Posterior cingulate gyrus (tissue), 11 donors: ENCODE measurements at places on chromosomes 11 and 22.

DNA sequence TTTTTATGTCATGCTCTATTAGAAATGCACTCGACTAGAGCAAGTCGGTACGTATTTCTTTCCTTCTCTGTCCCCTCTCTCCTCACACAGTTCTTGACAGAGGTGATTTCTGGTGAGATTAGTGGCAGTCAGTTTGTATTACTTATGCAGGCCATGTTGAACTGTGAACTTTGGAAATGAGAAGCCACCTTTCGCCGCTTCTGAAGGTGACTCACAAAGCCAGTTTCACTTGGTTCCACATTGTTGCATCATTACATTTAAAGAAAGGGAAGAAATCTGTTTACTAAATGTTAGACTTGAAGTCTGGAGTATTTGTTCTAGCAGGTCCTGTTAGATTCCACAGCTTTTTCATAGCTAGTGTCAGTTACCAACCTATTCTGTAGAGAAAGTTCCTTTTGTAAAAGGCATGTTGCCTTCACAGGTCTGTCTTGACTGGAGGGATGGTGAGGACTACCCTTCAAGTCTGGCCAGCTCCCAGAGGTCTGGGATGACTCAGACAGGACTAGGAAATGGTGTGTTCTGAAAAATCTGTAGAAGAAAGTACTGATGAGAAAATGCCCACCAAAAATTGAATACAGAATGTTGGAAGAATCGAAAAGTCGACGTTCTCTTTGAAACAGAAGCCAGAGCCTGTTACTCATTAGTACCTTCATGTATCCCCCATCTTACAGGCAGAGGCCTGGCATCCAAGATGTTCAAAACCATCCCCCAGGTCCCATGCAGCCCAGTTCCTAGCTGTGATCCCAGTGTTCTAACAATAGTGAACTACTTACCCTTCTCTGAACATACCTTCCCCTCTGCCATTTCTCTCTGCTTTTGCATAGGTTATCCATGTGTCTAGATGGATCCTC lies 181.4 kb downstream of the DBX1 start:
- DNase-seq = no peak

- DNase-seq = no peak
Observed at GRCh38 chr11:109343242-109343641, 78.7 kb upstream of the C11orf87 start.

GRCh38 chr11:1959786-1960185 lies 12.7 kb downstream of the MRPL23 start:
- no peak for DNase-seq

- no peak for DNase-seq
Observed at GRCh38 chr11:43315966-43316365, 4.2 kb downstream of the API5 start.

DNA sequence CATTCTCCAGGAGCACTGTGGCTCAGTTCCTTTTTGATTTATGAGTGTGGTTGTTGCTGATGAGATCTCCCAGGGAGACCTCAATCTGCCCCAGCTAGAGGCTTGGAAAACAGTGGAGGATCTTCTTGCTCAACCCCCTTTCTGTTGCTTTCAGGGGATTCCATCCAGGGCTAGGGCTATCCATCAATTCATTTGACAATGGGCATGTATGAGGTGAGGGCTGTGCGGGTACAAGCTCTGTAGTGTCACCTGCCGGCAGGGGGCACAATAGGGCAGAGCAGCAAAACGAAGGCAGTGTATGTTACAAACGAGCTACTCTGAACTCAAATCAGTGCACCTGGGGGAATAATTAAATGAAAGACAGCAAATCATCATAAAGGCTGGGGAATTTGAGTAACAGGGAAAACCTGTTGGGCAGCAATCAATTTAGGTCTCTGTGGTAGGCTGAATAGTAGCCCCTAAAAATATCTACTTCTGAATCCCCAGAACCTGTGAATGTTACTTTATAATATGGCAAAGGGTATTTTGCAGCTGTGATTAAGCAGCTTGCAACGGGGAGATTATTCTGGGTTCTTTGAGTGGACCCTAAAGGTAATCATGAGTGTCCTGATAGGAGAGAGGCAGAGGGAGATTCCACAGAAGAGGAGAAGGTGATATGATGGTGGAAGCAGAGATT lies 170.3 kb upstream of the ZBED5 start:
- DNase-seq = peak; percentile 94

- peak; percentile 84 for DNase-seq
Observed at GRCh38 chr11:125701858-125702621, 21.4 kb upstream of the ACRV1 start.

DNA sequence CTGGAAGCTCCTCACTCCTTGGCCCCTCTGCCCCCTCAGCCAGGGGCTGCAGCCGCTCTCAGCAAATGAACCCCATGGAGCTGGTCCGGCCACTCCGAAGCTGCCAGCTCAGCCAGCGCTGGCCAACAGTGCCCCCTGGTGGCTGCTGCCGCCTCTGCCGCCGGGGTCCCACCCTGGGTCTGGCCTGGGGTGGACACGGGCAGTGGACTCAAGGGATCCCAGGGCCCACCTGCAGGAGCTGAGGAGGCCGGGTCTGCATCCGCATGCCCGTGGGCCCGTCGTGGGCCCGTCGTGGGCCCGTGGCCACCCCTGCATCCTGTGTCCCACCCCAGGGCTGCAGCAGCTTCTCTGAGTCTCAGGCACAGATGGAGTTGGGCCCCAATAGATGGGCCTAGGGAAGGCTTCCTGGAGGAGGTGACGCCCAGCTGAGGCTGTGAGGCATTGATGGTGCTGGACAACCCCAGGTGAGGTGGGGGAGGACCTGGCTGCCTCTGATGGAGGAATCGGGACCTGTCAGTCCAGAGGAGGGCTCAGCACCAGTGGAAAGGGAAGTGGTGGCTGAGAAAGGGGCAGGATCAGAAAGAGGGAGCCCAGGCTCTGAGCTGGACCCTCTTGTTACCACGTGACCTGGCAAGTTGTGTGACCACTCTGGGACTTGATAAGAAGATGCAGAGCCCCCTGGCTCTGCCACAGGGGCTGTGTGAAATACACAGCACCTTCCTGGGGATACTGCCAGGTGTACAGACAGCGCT lies 522.3 kb downstream of the BRD1 start:
- DNase-seq = peak; percentile 86

DNA sequence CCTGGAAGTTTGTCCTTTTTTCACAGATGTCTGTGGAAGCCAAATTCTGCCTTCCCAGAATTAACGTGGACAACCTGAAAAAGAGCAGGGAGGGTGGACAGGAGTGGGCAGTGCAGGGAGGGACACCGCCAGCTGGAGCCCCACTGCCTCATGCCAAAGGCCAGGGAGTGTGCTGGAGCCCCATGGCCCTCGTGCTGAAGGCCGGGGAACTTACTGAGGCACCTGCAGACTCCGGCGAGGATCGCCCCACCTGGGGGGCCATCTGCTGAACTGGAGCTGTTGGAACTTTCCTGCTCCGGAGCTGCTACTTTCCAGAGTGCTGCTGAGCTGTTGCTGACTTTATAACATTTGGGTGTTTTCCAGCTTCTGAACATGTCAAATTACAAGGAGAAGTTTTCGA lies 35.2 kb downstream of the MOV10L1 start:
- no peak for DNase-seq

DNA sequence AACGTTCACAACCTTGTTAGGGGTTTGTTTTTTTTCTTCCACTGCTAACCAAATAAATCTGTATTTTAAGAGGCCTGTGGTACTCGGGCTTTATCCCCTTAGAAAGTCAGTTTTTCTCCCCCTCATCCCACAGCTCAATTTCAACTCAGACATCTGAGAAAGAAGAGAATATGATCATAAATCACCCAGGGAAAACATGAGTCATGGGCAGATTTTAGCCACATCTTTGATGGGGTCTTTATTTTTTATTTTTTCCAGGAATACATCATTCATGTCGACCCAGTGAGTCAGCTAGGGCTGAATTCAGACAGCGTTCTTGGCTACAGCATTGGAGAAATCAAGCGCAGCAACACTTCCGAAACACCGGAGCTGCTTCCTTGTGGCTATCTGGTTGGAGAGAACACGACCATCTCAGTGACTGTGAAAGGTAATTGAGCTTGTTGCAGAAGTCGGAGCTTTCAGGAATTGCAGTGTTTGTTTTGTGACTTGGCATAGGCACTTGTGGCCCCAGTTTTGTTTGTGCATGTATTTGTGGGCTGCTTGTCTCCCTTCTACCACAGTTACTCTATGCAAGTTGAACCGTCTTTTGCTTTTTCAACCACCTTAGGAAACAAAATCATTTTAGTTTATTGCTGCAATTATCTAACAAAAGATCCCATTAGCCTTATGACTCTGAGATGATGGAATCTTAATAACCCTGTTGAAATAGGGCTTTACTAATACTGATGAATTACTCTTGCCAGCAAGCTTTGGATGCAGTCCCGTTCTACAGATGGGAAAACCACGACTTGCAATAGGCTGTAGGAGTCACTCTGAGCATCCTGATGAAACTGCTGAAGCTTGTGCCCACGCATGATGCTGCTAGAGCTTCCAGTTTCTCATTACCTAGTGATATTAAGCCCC lies 62.7 kb downstream of the DBX1 start:
- no peak for DNase-seq

GRCh38 chr11:65821107-65821506 lies 12.7 kb upstream of the SNX32 start:
- no peak for DNase-seq

- DNase-seq = no peak
Observed at GRCh38 chr22:19686946-19687345, 27.4 kb upstream of the SEPTIN5 start.

GRCh38 chr11:43145653-43146052 lies 166.1 kb upstream of the API5 start:
- no peak for DNase-seq

DNA sequence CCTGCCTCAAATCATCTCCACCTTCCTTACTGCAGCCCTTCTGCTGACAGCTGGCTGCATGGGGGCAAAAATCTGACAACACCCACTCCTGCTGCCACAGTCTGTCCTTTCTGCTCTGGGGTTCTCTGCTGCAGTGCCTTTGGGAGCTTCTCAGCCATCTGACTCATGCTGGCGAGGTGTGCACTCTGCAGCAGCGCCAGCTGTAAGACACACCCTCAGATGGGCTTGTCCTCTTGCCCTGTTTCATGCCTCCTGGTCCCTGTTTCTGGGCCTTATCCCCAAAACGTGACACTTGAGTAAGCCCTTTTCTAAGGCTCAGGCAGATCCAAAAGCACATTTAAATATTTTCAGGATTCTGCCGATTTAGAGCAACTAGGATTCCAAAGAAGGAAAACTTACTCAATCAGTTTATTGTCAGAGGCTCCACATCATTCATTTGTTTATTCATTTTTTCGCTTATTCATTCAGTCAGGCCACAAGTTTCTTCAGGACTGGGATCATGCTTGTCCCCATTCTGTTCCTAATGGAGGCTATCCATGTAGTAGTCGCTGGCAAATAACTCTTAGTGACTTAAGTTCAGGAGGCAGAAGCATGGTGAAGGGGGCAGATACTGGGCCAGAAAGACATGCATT lies 60.2 kb downstream of the SMIM38 start:
- no peak for DNase-seq
